ENCODE measurements at places on chromosomes 7 and 10.

GRCh38 chr7:126698909-126699308 is 553.8 kb downstream of the GRM8 start:
- DNase-seq = no peak

DNA sequence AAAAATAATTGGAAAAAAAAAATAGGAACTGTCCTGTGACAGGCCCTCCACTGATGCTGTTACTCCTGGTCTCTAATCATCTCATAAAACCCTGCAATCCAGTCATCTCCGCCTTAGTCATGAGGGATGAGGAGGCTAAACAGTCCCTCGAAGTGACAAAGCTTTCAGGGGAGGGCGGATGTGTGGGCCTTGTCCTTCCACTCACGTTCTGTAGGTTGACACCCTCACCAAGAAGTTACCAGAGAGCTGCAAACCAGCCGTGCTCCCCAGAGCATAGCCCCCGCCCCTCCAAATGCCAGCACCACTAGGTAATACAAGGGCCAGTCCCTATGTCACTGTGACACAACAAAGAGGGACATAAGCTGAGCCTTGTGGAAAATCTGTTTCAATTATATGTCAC is 11.9 kb downstream of the COBL start:
- DNase-seq = no peak

- DNase-seq = no peak
These were observed 233.3 kb upstream of the FOXP2 start for GRCh38 chr7:114181280-114181679.

DNA sequence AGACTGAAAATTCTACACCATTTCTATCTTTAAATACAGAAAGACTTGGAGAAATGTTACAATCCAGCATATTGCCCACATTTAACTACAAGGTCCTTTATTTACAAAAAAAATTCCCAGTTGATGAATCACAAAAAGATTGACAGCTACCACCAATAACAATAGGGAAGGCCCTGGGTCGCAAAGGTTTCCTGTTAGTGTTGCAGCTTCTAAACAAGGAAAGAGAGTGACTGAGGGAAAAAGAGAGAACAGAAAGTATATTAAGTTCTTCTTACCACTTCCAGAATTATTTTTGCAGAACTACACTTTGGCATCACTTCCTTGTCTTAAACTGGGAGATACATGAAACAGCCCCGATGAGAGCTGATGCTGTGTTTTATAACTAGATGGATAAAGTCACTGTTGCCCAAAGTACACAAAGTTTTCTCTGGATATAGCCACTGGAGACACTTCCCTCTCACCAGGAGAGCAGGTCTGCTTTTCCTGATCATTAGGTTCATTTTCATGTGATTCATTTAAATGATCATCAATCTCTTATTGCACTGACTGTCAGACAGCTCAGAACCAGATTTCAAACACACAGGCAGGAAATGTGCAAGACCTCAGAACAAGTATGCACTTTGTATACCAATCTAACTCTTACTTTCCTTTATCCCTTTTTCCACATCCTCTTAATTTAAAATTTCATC is 57.0 kb downstream of the SHTN1 start:
- no peak for DNase-seq

DNA sequence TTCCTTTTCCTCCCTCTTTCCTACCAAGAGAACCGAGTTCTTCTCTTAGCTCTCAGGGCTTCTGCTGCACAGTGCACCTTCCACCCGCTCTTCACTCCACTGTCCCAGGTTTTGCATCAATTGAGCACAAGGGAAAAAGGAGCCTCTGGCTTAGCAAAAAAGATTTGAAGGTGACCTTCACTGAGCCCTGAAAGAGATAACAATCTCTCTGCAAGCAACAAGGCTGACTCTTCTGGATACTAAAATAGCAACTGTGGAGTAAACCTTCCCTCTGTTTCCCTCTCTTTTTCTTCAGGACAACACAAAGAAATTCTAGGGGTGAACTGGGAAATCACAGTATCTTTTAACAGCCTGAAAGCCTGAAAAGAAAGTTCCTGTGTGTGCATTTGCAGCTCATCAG is 354.7 kb upstream of the PODXL start:
- DNase-seq = no peak

- no peak for DNase-seq
These were observed 15.0 kb downstream of the CLRN3 start for GRCh38 chr10:127877699-127878098.

DNA sequence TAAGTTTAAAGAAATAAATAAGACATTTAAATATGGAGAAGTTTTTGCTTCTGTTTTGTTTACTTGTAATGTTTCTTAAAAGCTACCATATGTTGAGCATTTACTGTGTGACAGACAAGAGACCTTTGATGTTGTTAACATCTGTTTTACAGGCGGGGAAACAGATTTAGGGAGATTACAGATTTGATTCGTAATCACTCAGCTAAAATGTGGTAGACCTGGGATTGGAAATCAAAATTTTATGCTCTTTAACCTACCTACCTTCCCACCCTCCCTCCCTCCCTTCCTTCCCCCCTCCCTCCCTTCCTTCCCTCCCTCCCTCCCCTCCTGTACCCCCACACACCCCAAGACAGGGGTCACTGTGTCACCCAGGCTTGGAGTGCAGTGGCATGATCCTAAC is 11.7 kb downstream of the LCOR start:
- no peak for DNase-seq

DNA sequence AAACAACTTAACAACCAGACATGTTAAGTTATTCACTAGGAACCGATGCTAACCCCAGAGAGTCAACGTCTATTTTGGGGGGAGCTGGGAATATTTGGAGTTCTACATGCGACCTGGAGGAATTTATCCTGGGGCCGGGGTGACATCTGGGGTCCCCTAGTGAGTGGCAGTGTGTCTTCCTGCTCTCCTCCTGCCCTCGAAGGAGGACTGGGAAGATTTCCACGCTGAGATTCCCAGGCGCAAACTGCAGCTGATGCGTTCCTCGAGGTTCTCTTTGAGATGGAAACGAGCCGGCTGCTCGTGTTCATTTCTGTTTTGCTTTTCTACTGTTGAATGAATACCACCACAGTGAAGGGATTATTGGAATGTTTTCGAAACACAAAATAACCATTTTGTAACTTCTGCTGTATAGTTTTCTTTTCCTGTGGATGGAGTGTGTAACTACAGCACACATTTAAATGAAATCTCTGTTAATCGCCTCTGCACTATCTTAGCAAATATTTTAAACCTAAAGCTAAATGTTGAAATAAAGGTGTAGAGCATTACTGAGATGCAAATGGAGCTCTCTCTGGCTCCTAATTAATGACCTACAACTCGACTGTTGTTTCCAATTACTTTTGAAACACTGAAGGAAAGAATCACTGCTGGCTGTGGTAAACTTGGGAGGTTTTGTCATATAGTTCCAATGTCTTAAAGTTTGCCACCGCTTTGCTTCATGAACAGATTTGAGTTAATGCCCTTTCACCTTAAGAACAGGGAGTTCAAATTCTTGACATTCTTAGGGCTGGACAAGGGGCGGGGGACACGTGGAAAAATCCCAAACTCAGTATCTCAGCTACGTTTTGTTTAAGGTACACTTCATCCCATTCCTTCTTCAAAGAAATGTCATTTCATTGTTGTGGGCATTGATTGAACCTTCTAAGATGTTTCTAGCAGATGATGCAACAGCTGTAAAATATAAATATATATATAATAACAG is 21.1 kb downstream of the GATA3 start:
- no peak for DNase-seq

DNA sequence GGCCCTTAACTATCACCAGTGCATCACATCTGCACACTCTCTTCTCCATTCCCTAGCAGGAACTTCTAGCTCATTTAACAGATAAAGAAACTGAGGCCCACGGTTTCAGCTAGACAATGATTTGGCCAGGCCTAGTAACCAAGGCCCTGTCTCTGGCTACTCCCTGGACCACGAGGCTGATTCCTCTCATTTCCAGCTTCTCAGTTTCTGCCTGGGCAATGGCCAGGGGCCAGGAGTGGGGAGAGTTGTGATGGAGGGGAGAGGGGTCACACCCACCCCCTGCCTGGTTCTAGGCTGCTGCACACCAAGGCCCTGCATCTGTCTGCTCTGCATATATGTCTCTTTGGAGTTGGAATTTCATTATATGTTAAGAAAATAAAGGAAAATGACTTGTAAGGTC is 13.5 kb downstream of the AQP1 start:
- no peak for DNase-seq

- no peak for DNase-seq
These were observed 237.5 kb upstream of the PRSS1 start for GRCh38 chr7:142511801-142512200.

DNA sequence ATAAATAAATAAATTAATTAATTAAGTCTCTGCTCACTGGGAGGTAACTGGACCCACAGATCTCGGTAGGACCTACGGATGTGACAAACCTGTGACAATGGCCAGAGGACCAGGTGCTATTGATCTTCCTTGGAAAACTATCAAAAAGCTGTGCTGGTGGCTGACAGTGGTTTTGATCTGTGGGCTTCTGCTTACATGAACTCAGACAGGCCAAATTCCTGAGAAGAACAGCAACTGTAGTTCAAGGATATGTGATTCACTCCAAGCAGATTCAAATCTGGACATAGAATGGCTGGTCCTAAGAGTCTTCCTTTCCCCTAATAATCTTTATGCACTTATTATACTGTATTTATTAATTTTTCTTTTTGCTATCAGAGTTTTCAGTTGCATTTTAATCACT is 80.0 kb downstream of the ATXN7L1 start:
- no peak for DNase-seq

- no peak for DNase-seq
These were observed 43.9 kb upstream of the PODXL start for GRCh38 chr7:131600085-131600881.

DNA sequence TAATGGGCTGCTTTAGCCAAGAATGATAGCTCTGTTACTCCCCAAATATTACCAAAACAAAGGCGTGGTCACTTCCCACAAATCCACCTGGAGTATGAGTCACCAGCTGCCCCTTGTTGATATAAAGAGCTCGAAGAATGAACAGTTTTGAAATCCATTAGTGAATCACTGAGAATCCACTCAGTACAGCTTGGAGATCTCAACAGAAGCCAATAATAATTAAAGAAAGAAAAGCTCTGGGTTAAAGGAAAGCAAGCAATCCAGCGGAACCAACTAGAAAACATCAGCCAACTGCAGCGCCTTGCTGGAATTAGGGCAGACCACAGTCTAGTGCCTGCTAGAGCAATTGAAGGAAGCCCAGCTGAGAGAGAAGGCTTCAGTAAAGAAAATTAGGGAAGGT is 576.0 kb upstream of the C7orf33 start:
- no peak for DNase-seq

- DNase-seq = no peak
These were observed 21.6 kb downstream of the HIP1 start for GRCh38 chr7:75716992-75717626.

DNA sequence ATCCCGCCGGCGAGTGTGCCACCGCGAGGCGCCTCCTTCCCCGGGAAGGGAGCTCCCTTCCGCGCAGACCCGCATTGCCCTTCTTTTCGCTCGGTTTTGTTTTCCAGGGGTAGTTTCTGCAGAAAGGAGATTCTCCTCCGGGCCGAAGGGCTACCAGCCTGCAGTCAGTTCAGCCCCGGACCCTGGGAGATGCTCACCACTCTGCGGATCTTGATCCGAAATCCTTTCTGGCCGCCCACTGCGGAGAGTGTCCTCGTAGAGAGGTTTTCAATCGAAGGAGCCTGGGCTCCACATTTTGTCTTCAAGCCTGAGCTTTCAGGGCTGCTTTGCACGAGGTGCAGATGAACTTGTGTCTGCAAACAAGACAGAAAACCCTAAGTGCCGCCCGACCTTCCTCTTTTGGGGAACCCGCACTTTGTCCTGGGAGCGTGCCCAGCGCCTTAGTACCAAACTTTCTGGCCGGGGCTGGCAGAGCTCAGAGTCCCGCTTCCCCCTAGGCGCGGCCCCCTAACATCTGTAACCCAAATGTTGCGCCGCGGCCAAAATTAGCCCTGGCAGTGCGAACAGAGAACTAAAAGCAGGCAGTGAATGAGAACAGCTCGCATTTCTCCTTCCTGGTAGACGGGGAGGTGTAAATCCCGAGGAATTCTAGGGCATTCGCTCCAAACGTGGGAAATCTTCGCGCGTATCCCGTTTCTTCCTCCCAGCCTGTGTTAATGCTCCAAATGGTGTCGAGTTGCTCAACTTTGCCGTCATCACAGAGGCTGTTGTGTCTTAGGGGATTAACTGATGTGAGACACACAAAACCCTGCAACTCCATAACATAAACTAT is 6.7 kb upstream of the EN2 start:
- no peak for DNase-seq

DNA sequence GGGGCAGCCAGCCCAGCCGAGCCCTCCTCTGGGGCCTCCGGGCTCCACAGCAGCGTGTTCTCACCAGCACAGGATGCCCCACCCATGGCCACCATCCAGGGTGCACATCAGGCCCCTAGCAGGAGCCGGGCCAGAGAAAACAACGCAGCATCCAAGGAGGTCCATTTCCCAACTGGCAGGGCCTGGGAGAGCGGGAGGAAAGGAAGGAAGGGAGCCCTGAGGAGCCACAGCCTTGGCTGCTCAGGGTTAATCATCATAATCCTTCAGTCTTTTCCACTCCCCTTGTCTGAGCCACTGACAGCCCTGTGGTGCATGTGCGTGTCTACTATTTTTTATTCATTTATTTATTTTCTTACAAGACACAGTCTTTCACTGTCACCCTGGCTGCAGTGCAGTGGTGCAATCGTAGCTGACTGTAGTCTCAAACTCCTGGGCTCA is 3.6 kb downstream of the PLAC9 start:
- no peak for DNase-seq

GRCh38 chr10:49562893-49563292 is 24.0 kb upstream of the ERCC6 start:
- no peak for DNase-seq

GRCh38 chr10:109587366-109587765 is 335.9 kb downstream of the XPNPEP1 start:
- no peak for DNase-seq

GRCh38 chr10:88293073-88293472 is 290.0 kb downstream of the RNLS start:
- DNase-seq = no peak

GRCh38 chr10:43002596-43002995 is 74.3 kb upstream of the RET start:
- DNase-seq = no peak

- DNase-seq = no peak
These were observed 170.3 kb upstream of the MINDY3 start for GRCh38 chr10:16030562-16030961.

GRCh38 chr10:82867056-82867455 is 992.1 kb downstream of the NRG3 start:
- no peak for DNase-seq

DNA sequence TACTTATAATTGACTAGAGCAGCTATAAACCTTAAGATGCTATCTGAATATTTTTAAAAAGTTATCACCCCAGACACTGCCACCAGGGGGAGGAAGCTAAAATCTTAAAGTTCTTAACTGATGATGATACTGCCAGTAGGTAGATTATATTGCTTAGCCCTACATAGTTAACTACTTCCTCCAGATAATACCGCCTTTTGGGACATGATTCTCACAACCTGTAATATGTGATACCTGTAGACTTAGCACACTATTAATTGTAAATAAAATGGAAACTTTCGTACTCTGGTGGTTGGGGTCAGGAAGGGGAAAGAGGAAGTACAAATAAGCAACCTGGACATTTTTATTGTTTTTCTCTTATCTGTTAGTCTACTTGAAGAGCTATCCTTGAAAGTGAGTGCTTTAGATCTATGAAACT is 268.9 kb downstream of the ADK start:
- no peak for DNase-seq

- no peak for DNase-seq
These were observed 5.1 kb downstream of the CACNA2D1 start for GRCh38 chr7:82438521-82438920.
